ENCODE measurements at places on chromosomes 5 and 9.
A peak's percentile ranks its signal among the peaks of the same experiment; 100 is the strongest.

GRCh38 chr5:94778299-94778698, 159.8 kb downstream of the SLF1 start:
- DNase-seq, result no peak

GRCh38 chr9:34986540-34987047, 3.0 kb upstream of the DNAJB5 start:
- DNase-seq, result no peak

- peak; percentile 55 for DNase-seq
Measured at GRCh38 chr5:40428126-40428525, 251.6 kb upstream of the PTGER4 start.

DNA sequence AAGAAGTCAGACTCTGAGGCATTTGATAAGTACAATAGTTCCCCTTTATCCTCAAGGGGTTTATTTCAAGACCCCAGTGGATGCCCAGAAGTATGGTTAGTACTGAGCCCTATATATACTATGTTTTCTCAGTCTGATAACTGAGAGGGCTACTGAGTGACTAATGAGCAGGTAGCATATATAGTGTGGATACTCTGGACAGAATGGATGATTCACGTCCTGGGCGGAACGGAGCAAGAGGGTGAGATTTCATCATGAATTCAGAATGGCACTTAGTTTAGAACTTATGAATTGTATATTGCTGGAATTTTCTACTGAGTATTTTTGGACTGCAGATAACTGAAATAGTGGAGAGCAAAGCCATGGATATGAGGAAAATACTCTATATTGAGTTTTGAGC, 457.6 kb downstream of the PLK2 start:
- DNase-seq, result no peak

GRCh38 chr5:14028938-14029584, 84.6 kb upstream of the DNAH5 start:
- no peak for DNase-seq

GRCh38 chr9:136975644-136976043, 1.7 kb upstream of the PTGDS start:
- no peak for DNase-seq

DNA sequence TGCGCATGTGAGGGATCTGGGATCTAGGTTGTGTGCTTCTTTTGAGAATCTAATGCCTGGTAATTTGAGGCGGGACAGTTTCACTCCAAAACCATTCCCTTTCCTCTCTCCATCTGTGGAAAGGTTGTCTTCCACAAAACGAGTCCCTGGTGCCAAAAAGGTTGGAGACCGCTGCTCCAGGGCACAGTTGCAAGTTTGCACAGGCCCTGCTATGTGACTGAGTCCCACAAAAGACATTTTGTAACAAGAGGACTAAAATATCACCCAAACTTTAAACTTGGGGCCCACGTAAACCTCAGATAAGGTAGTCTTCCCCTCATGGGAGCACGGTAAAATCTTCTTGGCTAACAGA, 5.8 kb upstream of the ZNF367 start:
- no peak for DNase-seq

DNA sequence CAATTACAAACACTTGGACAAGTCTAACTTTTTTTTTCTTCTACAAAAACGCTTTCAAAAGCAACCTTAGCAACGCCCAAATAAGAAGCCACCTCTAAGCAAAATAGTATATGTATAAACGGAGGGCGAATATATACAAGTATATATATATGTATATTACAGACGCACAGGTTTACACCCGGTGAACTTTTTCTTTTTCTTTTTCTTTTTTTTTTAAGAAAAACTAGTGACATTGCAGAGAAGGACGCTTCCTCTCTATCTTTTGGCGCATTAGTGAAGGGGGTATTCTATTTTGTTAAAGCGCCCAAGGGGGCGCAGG, 200 bp downstream of the NPR3 start:
- DNase-seq, result no peak

DNA sequence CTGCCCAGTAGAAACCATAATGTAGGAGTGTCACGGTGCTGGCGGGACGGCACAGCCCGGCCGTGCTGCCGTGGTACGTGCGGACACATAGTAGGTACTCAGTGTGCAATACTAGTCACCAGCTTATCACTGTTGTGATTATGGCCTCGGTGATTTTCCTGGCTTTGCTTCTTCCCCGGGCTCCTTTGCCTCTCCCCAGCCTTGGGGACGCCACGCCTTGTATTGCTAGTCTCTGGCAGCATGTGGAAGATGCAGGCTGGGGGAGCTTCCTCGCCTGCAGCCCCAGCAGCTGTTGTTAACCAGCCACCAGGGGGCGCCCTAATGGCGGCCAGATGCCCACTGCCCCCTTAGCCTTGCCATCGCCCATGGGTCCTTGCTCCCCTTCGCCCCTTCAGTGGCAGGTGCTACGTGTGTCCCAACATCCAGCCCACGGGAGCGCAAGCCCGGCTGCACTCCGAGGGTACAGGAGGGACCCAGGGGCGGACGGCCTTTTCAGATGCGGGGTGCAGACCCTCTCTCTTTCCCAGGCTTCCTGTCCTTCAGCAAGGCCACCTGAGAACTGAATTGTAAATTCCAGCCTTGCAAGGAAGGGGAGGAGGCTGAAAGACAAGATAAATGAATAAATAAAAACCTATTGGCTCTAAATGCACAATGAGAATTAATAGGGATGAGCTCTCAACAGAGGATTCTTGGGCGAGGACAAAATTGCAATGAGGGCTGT, 8.0 kb downstream of the NTNG2 start:
- DNase-seq, result peak; percentile 21

GRCh38 chr9:91795598-91796241, 154.3 kb downstream of the ROR2 start:
- no peak for DNase-seq

DNA sequence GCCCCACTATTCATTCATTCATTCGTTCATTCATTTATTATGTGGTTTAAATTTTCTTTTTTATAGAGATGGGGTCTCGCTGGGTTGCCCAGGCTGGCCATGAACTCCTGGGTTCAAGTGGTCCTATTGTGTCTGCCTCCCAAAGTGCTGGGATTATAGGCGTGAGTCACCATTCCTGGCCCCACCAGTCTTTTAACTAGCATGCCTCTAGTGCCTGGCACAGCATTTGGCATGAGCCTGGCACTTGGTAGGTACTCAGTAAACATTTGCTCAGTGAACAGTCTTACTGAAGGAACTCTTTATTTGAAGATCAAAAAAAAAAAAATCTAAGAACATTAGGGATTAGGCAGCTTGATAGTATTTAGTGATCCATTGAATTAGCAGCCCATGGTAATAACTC, 98.1 kb downstream of the KDM4C start:
- no peak for DNase-seq

- DNase-seq, result no peak
Measured at GRCh38 chr9:120736881-120737280, 22.6 kb upstream of the MEGF9 start.

DNA sequence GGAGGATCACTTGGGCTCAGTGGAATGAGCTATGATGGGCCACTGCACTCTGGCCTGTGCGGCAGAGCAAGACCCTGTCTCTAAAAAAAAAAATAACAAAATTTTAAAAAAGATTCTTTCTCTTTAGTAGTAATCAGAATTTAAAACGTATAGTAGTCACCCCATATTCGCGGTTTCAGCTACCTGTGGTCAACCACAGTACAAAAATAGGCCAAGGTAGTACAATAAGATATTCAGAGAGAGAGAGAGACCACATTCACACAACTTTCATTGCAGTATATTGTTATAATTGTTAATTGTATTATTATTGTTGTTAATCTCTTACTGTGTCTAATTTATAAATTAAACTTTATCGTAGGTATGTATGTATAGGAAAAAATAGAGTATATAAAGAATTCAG, 18.7 kb downstream of the INIP start:
- no peak for DNase-seq

DNA sequence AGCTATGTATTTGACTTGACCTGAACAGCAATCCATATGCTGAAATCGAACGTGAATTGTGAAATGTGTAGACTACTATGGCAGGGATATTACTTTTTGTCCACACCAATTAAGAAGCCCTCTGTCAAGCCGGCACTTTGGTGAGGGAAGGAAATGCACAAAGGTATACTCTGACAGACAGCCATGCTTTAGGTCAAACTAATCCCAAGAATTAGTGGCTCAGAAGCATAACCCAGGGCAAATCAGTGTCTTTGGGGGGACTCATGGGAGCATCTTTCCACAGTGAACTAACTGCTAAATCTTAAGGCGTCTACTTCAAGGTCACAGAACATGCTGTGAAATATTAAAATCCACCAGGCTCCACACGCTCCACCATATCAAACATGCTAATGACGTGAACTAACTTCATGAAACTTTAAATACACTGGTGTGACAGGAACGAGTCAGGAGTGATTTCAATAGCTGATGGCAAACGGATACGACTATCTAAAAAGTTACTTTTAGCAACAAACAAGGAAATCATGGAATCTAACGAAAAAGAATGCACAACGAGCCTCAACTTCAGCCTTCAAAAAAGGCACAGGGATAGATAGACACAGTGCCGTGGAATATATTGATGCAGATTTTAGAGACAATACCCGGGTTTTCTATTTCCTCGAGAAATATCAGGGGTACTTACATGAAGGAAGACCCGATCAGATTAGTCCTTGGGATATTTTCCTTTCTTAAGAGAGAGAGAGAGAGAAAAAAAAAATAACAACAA, 527 bp downstream of the MEF2C start:
- DNase-seq, result no peak

GRCh38 chr9:19976226-19976625, 187.4 kb upstream of the SLC24A2 start:
- peak; percentile 5 for DNase-seq

- no peak for DNase-seq
Measured at GRCh38 chr5:148014276-148014675, 49.5 kb upstream of the SPINK5 start.

- DNase-seq, result no peak
Measured at GRCh38 chr5:81023261-81023970, 63.3 kb downstream of the RASGRF2 start.

Data from NK-92 treated with Interleukin-12 subunit alpha and Interleukin-12 subunit beta, amount 100 ng/mL, for 24 hours (cell line).